IMR-90 (cell line): ENCODE measurements at places on chromosomes 1 and 21. TPM values are rescaled to one million over a fixed set of nuclear protein-coding genes. Genes with fewer than 3 reads are reported as not detected.

GRCh38 chr1:36383240-36383639 is 2.5 kb downstream of the STK40 start:
- no peak overlapping the region for H3K27ac ChIP-seq
- peaks cover 6% of the 10 kb centered on the region for H3K36me3 ChIP-seq
- no peak for DNase-seq
- no peaks in the 10 kb centered on the region for H3K27me3 ChIP-seq
- H3K4me3 ChIP-seq: no peak overlapping the region
- peaks cover 16% of the 10 kb centered on the region for H3K4me1 ChIP-seq

DNA sequence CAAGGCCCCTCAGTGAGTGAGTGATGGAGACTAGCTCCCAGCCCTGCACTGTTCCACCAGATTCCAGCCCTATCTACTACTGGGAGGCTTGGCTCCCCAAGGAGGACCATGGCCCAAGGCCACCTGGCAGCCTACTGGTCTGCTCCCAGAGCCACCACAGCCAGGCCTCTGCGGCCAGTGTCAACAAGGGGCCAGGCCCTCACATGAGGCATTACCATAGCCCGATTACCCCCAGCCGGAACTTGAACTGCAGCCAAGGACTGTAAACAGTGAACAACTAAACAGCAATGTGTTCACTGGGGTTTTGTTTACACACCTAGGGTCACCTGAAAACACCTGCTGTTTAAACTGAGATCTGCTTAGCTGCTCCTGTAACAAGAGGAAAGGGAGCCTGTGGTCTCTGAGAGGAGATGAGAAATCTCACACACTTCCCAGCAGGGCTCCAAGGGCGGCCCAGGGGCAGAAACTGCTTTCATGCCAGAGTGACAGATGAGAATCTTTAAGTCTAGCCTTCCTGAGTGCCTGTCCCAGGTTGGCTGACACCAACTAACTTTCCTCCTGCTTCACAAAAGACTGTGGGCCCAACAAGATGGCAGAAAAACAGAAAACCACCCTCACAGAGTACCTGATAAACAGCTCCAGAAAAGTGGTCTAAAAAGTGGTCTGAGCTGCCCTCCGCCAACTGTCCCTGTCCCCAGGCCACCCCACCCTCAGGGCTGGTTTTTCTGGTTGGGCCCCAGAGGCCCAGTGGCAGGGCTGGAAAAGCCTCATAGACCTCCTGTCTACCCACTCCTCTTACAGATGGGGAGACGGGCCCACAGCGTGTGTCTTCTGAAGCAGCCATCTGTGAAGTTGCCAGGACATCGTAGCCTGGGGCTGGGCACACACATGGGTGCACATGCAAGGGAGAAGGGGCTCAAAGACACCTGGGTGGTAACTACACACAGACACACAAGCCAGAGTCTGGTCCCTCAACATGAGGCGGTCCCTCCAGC is 28.8 kb downstream of the MEF2D start:
- H3K4me1 ChIP-seq: peaks cover 15% of the 10 kb centered on the region
- H3K27me3 ChIP-seq: no peaks in the 10 kb centered on the region
- H3K36me3 ChIP-seq: peaks cover 81% of the 10 kb centered on the region
- no peak overlapping the region for H3K27ac ChIP-seq
- H3K4me3 ChIP-seq: no peak overlapping the region

DNA sequence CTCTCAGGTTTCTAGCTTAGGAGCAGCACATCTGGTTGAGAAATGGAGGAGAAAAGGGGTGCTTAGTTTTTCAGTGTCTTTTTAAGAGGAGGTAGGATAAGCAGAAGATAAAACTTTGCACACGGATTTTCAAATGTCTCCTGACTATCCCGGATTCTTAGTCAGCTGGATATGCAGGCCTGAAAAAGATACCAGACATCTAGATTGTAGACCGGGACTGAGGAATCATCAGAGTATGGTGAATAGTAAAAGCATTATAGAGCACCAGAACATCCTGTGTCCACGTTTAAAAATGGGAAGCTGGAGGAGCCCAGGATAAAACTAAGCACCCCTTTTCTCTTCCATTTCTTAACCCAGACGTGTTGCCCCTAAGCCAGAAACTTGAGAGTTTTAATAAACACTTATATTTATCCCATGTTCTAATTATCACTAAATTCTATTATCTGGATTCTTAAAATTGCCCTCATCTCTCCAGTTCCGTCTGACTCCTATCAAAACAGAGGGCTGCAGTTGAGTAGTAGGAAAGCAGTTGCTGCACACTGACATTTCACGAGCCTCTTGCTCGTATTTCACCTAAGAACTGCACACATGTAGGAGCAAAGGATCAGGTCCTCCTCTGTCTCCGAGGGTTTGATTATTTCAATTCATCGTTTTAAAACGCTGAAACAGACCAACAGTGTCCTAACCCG is 609 bp downstream of the PIGK start:
- no peaks in the 10 kb centered on the region for H3K36me3 ChIP-seq
- H3K4me1 ChIP-seq: no peaks in the 10 kb centered on the region
- H3K27ac ChIP-seq: peak overlapping the region; percentile 47

DNA sequence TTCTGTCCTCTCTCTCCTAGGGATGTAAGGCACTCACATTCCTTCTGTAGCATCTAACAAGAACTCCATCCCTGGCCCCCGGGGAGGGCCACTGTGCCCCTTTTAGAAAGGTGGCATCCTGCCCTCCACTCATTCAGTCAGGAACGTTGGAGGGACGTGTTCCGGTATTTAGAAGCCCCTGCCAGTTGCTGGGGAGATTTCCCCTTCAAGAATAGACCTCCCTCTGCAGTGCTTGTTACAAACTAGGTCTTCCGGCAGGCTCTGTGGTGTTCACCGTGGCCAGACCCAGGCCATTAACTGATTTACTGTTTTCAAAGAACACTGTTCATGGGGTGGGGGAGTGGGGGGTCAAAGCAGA is 779 bp downstream of the PCP4L1 start:
- no peaks in the 10 kb centered on the region for H3K4me1 ChIP-seq
- no peak overlapping the region for H3K27ac ChIP-seq
- H3K4me3 ChIP-seq: no peak overlapping the region
- no peaks in the 10 kb centered on the region for H3K36me3 ChIP-seq
- H3K27me3 ChIP-seq: peaks cover 36% of the 10 kb centered on the region
- DNase-seq: no peak

The UBL4B gene
- not detected in 2 replicates for total RNA-seq

The PLA2G4A gene
- 3.8 and 4.4 TPM in 2 replicates for total RNA-seq
